ENCODE measurements at places on chromosomes 1 and 21. TPM values are rescaled to one million over a fixed set of nuclear protein-coding genes. Genes with fewer than 3 reads are reported as not detected.

DNA sequence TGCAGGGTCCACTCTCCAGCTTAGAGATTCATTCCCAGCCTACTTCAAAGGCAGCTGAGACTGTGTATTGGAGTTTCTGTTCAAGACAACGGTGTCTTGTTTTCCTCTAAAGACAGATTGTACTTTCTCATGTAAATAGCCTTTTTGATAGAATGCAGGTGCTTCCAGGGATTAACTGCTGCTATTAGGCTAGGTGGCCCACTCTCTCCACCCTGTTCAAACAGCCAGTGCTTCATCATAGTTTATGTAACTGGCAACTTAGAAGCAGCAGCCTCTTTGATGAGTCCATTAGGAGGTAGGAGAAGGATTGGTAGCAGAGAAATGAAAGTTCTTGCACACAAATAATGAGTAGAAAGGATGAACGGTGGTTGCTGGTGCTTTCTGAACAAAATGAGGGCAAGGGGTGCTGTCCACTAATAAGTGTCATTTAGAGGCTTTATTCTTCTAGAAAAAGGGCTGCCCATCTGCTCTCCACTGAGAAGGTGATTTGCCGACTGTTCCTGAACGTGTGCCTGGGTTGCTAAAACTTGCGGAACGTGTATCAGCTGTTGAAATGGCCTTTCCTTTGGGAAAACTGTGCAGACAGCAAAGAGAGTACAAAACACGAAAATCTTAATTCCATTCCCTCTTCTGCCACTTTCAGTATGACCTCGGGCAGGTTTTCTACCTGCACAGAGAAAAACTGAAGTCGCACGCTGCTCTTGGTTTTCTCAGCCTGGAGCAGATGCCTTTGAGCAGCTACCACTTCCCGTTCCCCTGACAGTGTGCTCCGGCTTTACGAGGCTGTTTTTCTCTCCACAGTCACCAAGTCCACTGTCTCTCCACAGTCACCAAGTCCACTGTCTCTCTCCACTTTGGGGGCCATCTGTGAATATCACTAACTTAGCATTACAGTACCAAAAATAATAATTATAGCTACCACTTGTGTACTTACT is 228.9 kb downstream of the KIF26B start:
- no peak overlapping the region for H3K27ac ChIP-seq
- peaks cover 3% of the 10 kb centered on the region for H3K4me1 ChIP-seq
- DNase-seq = no peak
- H3K4me3 ChIP-seq = no peak overlapping the region
- no peaks in the 10 kb centered on the region for H3K36me3 ChIP-seq
- H3K27me3 ChIP-seq = no peaks in the 10 kb centered on the region

GRCh38 chr1:121517586-121518230 is 332.9 kb downstream of the SRGAP2C start:
- no peaks in the 10 kb centered on the region for H3K4me1 ChIP-seq
- H3K27ac ChIP-seq = no peak overlapping the region
- no peak overlapping the region for H3K4me3 ChIP-seq
- DNase-seq = no peak
- peaks cover 4% of the 10 kb centered on the region for H3K27me3 ChIP-seq
- no peaks in the 10 kb centered on the region for H3K36me3 ChIP-seq

DNA sequence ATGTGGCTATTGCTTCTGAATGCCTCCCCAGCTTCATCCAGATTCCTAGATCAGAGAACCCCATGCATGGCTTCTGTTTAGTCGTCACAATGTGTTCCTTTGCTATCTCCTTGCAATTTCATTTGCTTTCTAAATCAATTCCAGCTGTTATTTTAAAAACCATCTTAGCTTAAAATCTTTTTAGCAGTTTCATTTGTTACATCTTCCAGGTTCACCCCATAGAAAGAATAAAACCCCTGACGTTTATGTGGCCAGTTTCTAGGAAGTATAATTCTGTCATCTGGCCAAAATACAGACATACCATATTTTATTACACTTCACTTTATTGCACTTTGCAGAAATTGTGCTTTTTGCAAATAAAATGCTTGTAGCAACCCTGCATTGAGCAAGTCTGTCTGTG is 278.4 kb downstream of the PTPRC start:
- no peak for DNase-seq
- no peaks in the 10 kb centered on the region for H3K36me3 ChIP-seq
- no peak overlapping the region for H3K27ac ChIP-seq
- no peaks in the 10 kb centered on the region for H3K4me1 ChIP-seq
- no peak overlapping the region for H3K4me3 ChIP-seq

DNA sequence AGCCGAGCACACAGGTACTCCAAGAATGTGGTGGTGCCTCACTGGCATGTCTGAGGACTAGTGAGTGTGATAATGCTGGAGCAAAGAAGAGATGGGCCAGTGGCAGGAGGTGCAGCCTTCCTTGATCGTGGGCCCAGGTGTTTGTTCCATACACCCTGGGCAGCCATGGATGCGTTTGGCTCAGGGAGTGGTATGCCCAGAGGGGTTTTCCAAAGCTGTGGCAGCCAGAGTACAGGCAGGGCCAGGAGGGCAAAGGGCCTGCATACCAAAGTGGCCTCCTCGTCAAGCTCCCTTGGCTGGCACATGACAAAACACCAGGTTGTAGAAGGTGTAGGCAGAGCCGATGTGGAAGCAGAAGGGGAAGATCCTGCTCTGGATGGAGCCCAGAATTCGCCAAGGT is 19.0 kb downstream of the PARS2 start:
- H3K4me3 ChIP-seq = no peak overlapping the region
- H3K27me3 ChIP-seq = no peaks in the 10 kb centered on the region
- H3K4me1 ChIP-seq = no peaks in the 10 kb centered on the region
- H3K36me3 ChIP-seq = peaks cover 20% of the 10 kb centered on the region
- no peak for DNase-seq

DNA sequence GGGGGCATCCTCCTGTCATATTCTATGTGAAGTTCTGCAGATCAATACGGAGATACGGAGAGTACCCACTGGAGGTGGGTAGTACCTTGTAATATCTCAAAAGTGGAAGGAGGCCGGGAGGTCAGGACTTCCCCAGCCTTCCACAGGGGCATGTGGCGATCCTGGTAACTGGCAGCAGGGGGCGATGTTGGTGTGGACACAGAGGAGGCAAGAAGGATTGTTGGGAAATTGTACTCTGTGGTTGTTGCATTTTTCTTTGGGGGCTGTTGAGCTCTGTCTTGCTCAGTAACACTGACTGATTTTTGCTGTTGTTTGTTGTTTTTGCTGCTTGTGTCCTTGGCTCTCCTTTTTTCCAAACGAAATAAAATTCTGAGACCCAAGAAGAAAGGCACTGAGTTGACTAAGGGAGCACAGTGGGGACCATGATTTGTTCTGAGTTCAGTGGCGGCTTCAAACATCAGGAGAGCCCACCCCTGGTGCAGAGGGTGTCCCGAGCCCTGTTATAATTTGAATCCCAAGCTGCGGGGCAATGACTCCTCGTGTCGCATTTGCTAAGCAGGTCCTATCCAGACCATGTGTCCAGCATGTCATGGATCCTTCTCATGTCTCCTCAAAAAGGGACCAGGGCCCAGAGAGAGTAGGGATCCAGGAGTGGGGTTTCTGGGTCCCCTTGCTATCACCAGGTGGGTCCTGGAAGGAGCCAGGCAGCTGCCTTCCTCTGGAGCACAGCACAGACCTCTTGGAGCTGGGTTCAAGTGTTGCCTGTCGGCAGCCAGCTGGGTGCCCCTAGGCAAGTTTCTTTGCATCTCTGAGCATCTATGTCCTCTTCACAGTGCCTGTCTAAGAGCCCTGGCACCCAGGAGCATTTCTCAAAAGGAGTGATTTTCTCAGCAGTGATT is 22.8 kb downstream of the LHX4 start:
- peaks cover 36% of the 10 kb centered on the region for H3K27me3 ChIP-seq
- no peak overlapping the region for H3K4me3 ChIP-seq
- H3K36me3 ChIP-seq = no peaks in the 10 kb centered on the region
- peak; percentile 77 for DNase-seq

DNA sequence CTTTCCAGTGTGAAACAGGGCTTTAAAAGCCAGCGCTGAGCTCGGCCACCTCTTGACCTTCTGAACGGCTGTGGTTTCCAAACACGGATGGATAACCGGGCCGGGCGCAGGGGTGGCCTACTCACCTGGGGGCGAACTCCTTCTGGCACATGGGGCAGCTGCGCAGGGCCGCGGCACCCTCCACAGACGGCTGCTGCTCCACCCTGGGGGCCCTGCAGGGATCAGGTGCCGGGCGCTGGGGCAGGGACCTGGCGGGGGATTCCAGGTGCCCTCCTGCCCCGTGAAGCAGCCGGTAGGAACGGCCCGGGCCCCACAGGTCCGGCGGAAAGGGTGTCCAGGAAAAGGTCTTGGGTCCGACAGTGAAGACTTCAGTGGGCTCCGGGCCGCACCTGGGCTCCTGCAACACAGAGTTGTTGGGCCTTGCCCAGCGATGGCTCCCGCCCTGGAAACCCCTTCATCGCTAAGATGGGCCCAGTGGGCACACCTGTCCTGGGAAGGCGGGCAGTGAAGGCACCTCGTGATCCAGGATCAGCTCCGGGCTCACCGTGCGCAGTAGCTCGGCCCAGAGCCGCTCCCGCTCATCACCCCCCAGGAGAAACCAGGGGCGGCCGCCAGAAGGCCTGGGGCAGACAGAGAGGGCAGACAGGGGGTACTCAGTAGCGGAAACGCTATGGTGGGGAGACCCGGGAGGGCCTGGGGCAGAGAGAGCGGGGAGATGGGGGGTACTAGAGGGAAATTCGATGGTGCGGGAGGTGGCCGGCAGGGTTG is 874 bp downstream of the FAAP20 start:
- H3K27me3 ChIP-seq = no peaks in the 10 kb centered on the region
- DNase-seq = no peak
- no peaks in the 10 kb centered on the region for H3K36me3 ChIP-seq
- peak overlapping the region; percentile 74 for H3K4me3 ChIP-seq
- H3K27ac ChIP-seq = peak overlapping the region; percentile 99

DNA sequence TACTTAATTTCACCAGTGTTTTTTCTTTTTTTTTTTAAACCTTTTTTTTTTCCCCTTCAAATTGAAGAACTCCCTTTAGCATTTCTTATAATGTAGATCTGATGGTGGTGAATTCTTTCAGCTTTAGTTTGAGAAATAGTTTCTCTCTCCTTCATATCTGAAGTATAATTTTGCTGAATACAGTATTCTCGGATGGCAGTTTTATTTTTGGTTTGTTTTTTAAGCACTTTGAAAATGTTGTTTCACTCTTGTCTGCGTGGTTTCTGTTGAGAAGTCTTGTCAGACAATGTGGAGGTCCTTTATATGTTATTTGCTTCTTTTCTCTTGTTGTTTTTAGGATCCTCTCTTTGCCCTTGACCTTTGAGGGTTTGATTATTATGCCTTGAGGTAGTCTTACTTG is 135.1 kb downstream of the RPS6KC1 start:
- H3K4me1 ChIP-seq = no peaks in the 10 kb centered on the region
- no peaks in the 10 kb centered on the region for H3K27me3 ChIP-seq
- no peak overlapping the region for H3K4me3 ChIP-seq
- no peaks in the 10 kb centered on the region for H3K36me3 ChIP-seq

- peak overlapping the region; percentile 1 for H3K4me3 ChIP-seq
- DNase-seq = no peak
- no peaks in the 10 kb centered on the region for H3K27me3 ChIP-seq
- peaks cover 49% of the 10 kb centered on the region for H3K4me1 ChIP-seq
Measured at GRCh38 chr1:88983791-88984559, 8.5 kb downstream of the KYAT3 start.

DNA sequence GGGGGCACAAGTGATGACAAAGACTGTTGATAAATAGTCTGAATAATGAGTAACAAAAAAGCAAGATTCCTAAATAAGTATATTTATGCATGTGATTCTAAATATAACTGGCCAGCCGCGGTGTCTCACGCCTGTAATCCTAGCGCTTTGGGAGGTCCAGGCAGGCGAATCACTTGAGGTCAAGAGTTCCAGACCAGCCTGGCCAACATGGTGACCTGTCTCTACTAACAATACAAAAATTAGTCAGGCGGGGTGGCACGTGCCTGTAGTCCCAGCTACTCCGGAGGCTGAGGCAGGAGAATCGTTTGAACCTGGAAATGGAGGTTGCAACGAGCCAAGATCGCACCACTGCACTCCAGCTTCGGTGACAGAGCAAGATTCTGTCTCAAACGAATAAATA is 161.5 kb downstream of the TOMM20 start:
- no peak overlapping the region for H3K27ac ChIP-seq
- peak; percentile 52 for DNase-seq
- no peaks in the 10 kb centered on the region for H3K36me3 ChIP-seq
- H3K27me3 ChIP-seq = no peaks in the 10 kb centered on the region
- H3K4me1 ChIP-seq = peaks cover 63% of the 10 kb centered on the region
- H3K4me3 ChIP-seq = no peak overlapping the region

DNA sequence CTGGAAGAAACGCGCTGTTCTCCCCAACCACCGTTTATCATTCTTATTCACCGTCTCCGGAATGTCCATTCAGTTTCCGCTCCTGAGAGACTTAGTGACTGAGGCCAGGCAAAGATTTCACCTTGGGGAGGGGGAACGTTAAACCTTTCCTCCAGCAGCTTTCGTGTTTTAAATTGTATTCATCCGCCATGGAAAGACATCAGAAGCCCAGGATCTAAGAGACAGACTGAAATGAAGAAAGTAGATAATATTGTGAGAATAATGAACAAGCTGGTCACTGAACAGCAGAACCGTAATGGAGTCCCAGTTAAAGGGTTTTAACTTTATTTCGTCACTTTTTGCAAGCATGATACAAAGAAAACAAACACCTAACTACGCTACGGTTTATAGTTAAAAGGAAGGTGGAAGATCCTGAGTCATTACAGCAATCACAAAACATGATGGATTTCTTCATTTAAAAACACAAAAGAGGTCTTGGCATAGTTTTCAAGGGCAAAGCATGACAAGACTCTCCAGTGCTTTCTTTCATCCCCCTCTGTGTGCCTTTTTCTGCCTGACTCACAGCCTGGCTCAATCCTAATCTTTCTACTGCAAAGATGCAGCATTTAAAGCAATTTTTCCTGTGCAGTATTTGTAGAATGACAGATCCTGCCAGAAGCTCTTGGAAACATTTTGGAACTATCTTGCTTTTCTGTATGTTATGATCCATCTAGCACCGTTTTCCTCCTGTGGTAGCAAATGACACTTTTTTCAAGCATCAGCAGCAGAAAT is 722 bp upstream of the SLC19A2 start:
- H3K4me1 ChIP-seq = peaks cover 46% of the 10 kb centered on the region
- H3K27ac ChIP-seq = peak overlapping the region; percentile 97
- DNase-seq = no peak

DNA sequence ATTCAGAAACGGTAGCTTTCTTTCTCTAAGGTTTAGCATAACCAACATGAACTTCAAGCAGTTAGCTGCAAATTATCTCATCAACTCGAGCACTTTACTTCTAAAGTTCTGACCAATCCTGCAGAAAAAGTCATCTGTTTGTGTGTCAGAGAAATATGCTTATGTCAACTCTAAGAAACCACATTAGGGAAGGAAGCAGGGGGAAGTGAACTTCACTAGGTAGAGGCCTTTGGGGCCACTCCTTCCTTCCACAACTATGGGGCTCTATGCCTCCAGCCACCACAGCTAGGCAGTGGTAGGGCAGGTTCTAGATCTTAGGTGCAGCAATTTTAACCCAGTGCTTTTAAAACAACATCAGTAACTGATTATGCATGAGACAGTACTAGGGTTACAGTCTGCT is 375.9 kb downstream of the DSCAM start:
- no peaks in the 10 kb centered on the region for H3K27me3 ChIP-seq
- no peaks in the 10 kb centered on the region for H3K4me1 ChIP-seq
- no peak overlapping the region for H3K4me3 ChIP-seq

TMPRSS2 gene
- total RNA-seq = not detected

MPZ gene
- 10.0 TPM for total RNA-seq

NTNG1 gene
- 10.5 TPM for total RNA-seq

RSPH1 gene
- 1.2 TPM for total RNA-seq

KCNN3 gene
- total RNA-seq = 9.4 TPM

ZNF593OS gene
- not detected for total RNA-seq

SH2D5 gene
- not detected for total RNA-seq

SLC44A5 gene
- total RNA-seq = 0.66 TPM

Measured in sigmoid colon (tissue), 7 donors.